ENCODE measurements at places on chromosomes 3 and 15.
A peak's percentile ranks its signal among the peaks of the same experiment; 100 is the strongest.

DNA sequence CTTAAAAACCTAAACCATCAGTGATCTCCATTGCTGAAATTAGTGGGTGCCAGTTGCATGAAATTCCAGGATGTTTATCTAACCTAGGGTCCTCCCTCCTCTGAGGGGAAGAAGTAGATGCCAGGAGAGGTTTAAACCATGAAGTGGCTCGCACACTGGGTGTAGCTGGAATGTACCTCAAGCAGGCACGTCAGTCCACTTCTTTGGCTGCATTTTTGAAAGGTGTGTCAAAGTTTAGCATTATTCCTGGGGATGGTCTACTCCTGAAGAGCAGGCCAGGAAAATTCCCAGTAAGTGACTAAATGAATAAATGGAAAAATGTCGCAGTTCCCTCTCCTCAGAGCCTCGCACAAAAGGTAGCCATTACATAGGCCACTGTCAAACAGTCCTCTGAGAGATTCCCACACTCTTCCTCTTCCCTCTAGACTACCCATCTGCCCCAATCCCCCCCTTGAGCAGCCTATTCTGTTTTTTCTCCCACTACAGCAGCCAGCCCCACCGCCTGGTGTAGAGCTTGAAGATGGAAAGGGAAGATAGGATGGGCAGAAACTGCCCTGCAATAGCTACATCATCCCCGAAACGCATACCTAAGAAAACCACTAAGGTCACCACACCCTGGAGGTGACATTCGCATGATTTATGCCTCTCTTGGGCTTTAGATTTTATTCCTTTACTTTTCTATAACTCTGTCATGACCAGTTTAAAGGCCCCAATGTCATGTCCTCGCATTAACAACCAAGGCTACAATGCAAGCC is 655 bp upstream of the TMOD3 start:
- DNase-seq: no peak

GRCh38 chr3:50610992-50611463 is 546 bp downstream of the CISH start:
- DNase-seq: no peak

DNA sequence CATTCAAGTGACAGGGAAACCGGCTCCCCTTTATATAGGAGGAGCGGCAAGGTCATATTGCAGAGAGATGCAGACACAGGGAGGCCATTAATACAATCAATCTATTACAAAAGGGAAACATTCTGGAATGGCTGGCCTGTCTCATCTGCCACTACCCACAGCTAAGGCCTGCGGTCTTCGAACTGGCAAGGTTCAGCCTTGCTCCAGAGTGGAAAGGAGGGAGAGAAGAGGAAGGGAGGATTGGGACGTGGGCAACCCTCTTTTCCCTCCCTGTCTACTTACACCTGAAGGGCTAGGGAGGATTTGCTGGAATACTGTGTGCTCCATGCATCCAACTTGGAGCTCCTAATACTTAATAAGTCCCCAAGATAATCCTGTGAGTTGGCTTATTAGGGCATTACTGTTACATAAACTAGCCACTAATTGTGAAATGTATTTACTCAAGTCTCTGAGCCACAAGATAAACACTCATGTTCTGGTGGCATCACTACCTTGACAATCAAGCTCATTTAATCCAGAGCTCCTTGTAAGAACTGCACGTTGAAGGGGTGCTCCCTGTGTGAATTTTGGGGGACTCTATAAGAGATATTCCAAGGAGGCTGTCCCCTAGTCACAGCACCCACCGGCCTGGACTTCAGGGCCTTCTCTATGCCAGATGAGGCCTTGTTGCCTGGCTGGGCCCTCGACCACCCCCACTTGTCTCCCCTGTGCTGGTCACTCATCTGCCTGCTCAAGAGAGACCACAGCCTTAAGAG is 19.7 kb upstream of the CCDC174 start:
- DNase-seq: no peak

GRCh38 chr15:71112429-71112828 is 2.8 kb upstream of the THSD4 start:
- DNase-seq: no peak

DNA sequence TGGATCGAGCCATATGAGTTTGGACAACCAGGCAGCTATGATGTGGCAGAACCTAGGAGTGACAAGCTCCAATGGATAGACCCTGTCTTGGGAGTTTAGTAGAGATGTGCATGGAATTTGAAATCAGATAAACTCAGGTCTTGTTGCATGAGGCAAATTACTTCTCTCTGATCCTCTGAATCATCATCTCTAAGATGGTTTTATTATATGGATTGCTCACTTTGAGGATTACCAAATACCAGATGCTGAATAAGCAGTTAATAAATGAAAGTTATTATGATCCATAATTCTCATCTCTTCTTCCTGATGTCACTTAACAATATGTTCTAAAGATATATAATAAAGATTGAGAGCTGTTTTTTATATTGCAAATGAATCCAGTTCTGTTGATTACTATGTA is 622.2 kb downstream of the NTRK3 start:
- DNase-seq: no peak

GRCh38 chr15:76575274-76575673 is 238.7 kb downstream of the ISL2 start:
- no peak for DNase-seq

- no peak for DNase-seq
Observed at GRCh38 chr3:53941184-53941583, 49.5 kb upstream of the SELENOK start.

- DNase-seq: no peak
Observed at GRCh38 chr3:45612918-45613602, 18.5 kb downstream of the LIMD1 start.

DNA sequence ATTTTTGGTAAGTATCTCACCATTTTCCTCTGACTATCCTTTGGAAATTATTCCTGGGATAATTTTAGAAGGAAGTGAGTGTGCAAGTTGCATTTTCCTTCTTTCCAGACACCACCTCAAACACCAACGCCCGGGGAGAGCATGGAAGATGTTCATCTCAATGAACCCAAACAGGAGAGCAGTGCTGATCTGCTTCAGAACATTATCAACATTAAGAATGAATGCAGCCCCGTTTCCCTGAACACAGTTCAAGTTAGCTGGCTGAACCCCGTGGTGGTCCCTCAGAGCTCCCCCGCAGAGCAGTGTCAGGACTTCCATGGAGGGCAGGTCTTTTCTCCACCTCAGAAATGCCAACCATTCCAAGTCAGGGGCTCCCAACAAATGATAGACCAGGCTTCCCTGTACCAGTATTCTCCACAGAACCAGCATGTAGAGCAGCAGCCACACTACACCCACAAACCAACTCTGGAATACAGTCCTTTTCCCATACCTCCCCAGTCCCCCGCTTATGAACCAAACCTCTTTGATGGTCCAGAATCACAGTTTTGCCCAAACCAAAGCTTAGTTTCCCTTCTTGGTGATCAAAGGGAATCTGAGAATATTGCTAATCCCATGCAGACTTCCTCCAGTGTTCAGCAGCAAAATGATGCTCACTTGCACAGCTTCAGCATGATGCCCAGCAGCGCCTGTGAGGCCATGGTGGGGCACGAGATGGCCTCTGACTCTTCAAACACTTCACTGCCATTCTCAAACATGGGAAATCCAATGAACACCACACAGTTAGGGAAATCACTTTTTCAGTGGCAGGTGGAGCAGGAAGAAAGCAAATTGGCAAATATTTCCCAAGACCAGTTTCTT is 3.9 kb downstream of the NFKBIZ start:
- DNase-seq: no peak

- DNase-seq: peak; percentile 60
Observed at GRCh38 chr3:183265834-183266417, 12.9 kb downstream of the B3GNT5 start.

GRCh38 chr3:190055773-190056172 is 64.9 kb downstream of the P3H2 start:
- DNase-seq: no peak

- DNase-seq: no peak
Observed at GRCh38 chr15:72345806-72346205, 25.8 kb upstream of the CELF6 start.

DNA sequence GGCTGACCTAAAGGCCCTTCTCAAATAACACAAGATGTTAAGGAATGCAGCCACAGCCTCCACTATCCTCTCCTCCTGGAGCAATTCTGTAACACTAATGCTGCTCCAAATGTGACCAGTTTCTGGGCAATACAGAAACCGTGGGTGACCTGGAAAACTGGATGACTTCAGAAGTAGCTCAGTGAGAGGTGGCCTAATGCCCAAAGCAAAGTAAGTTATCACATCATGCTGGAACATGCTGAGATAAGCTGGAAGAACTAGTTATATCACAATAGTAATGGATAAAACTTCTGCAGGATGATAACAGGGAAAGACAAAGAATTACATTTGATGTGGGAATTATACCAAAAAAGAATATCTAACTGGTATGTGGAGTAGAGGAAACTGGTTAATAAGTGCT is 72.0 kb downstream of the DHX30 start:
- DNase-seq: no peak

Measured in stimulated activated CD4-positive, alpha-beta T cell treated with anti-CD3 and anti-CD28 coated beads, Interleukin-4, amount 100 ng/mL, for 4 hours (primary cell).